Hepatocyte (in vitro differentiated cells): ENCODE measurements at places on chromosomes 3 and 15. TPM values are rescaled to one million over a fixed set of nuclear protein-coding genes. Genes with fewer than 3 reads are reported as not detected.
A peak's percentile ranks its signal among the peaks of the same experiment; 100 is the strongest.

Gene TTLL13
- not detected in 2 replicates for total RNA-seq

DNA sequence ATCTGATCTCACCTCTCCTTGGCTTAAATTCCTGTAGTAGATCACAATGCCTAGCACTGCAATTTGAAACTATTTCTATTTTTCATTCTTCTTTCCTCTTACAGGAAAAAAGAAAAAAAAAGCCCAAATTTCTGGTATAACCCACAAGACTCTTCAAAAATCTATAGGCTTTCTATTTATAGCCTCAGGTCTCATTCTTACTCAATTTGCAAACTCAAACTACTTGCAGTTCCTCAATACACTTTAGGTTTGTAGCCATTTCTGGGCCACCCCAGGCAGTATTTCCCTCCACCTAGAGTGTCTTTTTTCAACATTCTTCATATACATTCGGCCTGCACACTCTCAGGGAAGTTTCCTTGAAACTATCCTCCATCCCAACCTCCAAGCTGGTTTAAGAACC, 169.0 kb downstream of the TBC1D5 start:
- no peak overlapping the region for H3K27ac ChIP-seq
- DNase-seq, result no peak
- H3K4me1 ChIP-seq, result peaks cover 5% of the 10 kb centered on the region
- H3K4me3 ChIP-seq, result no peak overlapping the region

- no peak overlapping the region for H3K27ac ChIP-seq
- no peaks in the 10 kb centered on the region for H3K27me3 ChIP-seq
- DNase-seq, result no peak
- H3K4me3 ChIP-seq, result no peak overlapping the region
Observed at GRCh38 chr3:197183582-197183981, 114.8 kb downstream of the DLG1 start.

GRCh38 chr3:113541519-113541918, 9.2 kb downstream of the SIDT1 start:
- H3K4me1 ChIP-seq, result no peaks in the 10 kb centered on the region
- no peak overlapping the region for H3K27ac ChIP-seq
- no peak for DNase-seq
- H3K36me3 ChIP-seq, result no peaks in the 10 kb centered on the region
- no peaks in the 10 kb centered on the region for H3K27me3 ChIP-seq

GRCh38 chr3:171901615-171902312, 58.6 kb downstream of the TMEM212 start:
- peak overlapping the region; percentile 63 for H3K27ac ChIP-seq
- no peak overlapping the region for H3K4me3 ChIP-seq
- peaks cover 3% of the 10 kb centered on the region for H3K4me1 ChIP-seq
- no peak for DNase-seq
- no peaks in the 10 kb centered on the region for H3K36me3 ChIP-seq

Gene CP
- 22.3 and 26.4 TPM in 2 replicates for total RNA-seq

Gene CHDH
- 30.1 and 62.6 TPM in 2 replicates for total RNA-seq

Gene CYP1A2
- 0.40 TPM in 1 of 2 replicates, not detected in the other for total RNA-seq

DNA sequence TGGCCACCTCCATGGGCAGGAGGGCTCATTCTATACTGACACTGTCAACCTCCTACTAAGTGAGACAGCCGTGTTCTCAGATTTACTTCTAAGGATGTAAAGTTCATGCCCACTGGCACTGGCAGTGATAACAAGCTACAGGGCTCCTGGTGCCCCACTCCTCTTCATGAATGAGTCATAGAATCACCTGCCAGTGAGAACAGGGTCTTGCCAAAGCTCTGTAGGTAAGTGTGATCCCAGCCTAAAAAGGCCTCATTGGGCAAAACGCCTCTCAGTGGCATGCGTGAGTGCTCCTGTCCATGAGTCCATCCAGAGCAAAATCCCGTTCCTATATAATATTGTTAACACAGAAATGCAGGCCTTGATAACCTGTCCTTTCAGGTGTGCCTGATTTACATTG, 17.4 kb downstream of the PXYLP1 start:
- DNase-seq, result no peak
- H3K27me3 ChIP-seq, result no peaks in the 10 kb centered on the region
- H3K36me3 ChIP-seq, result no peaks in the 10 kb centered on the region
- no peaks in the 10 kb centered on the region for H3K4me1 ChIP-seq
- H3K4me3 ChIP-seq, result no peak overlapping the region
- no peak overlapping the region for H3K27ac ChIP-seq

DNA sequence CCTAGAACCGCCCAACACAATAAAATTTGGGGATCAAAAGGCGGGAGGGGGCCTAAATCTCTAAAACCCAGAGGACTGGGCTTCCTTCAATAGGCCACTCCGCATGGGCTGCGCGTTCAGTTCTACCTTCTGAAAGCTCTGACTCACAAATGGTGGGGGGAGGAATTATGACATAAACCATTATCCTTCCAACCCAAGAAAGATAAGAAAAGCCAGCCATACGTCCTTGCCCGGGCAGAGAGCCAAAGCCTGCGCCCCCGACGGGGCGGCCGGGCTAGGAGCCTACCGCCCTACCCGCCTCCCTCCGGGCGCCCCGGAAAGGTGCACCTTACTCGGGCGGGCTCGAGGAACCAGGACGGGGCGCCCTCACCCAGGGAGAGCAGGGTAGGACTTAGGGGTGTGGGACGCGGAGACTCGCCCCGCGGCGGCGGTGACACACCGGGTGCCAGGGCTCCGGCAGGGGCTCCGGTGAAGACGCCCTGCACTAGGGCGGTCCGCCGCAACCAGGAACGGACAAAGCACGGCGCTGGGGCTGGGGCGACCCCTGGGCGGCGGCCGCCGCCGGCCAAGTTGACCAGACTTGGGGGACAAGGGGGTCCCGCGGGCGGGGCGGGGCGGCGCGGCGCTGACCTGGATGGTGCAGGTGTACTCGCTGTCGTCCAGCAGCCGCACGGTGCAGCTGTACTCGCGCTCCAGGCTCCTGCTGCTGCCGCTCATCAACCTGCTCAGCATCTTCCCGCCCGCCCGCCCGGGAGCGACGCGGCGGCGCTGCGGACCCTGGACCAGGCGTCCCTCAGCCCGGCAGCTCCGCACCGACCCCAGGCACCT, 534 bp downstream of the FRMD5 start:
- peaks cover 16% of the 10 kb centered on the region for H3K27me3 ChIP-seq
- H3K27ac ChIP-seq, result peak overlapping the region; percentile 50
- H3K4me1 ChIP-seq, result no peaks in the 10 kb centered on the region

- DNase-seq, result no peak
- no peak overlapping the region for H3K4me3 ChIP-seq
- H3K27me3 ChIP-seq, result no peaks in the 10 kb centered on the region
- H3K4me1 ChIP-seq, result peaks cover 26% of the 10 kb centered on the region
- peak overlapping the region; percentile 39 for H3K27ac ChIP-seq
Observed at GRCh38 chr3:64209866-64210621, 15.2 kb downstream of the PRICKLE2 start.

DNA sequence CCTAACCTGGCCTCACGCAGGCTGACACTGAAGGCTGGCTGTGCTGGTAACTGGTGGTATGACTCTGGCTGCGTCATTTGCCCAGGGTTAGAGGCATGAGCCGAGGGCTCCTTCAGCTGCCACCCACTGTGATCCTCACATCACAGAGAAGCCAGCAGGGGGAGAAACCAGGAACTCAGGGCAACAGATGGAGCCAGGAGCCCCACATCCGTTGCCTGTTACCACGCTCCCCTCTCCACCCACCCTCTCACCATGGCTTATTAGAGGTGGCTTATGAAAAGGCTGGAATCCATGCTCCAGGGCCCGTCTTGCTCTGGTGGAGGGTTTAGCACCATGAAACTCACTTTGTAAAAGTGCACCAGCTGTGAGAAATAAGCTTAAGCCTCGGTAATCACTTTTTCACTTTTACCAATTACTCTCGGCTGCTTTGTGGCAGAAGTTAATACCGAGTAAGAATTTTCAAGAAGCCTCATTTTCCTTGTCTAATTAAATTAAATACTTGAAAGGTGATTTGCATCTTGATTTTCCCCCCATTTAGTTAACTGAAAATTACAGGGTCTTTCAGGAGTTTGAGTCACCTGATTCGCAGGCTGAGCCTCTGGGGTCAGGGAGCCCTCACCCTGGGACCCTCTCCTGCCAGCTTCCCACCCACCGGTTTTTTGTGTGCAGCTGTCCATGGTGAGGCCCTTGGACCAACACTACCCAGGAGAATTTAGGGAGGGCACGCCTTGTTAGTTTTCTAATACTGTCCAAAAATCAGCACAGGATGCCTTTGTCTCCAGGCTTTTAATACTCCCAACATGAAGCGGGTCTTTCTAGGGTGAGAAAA, 60.9 kb downstream of the ASB7 start:
- no peak overlapping the region for H3K4me3 ChIP-seq
- no peaks in the 10 kb centered on the region for H3K36me3 ChIP-seq
- H3K27me3 ChIP-seq, result no peaks in the 10 kb centered on the region
- no peak overlapping the region for H3K27ac ChIP-seq
- DNase-seq, result no peak
- H3K4me1 ChIP-seq, result peaks cover 9% of the 10 kb centered on the region

GRCh38 chr3:73868688-73869315, 244.1 kb upstream of the PDZRN3 start:
- DNase-seq, result peak; percentile 68
- no peak overlapping the region for H3K27ac ChIP-seq
- no peaks in the 10 kb centered on the region for H3K36me3 ChIP-seq
- H3K4me3 ChIP-seq, result no peak overlapping the region

DNA sequence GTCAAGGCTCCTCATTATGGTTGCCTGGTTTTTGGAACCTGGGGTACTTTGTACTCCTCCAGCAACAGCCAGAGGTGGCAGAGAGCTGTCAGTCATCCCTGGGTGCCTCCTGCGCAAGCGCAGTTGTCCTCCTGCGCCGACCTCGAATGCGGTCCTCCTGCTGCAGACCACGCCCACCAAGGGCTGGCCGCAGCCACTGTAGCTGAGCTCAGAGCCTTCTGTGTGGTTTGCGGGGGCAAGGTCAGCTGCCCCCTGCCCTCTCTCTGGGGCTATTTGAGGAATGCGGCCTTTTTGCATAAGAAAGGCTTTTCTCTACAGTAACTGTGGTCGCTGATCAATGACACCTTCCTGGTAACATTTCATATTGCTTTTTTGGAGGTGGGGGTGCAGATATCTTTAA, 131.3 kb upstream of the SNRPN start:
- DNase-seq, result peak; percentile 84
- H3K27me3 ChIP-seq, result no peaks in the 10 kb centered on the region
- no peaks in the 10 kb centered on the region for H3K36me3 ChIP-seq
- no peaks in the 10 kb centered on the region for H3K4me1 ChIP-seq
- peak overlapping the region; percentile 19 for H3K4me3 ChIP-seq

DNA sequence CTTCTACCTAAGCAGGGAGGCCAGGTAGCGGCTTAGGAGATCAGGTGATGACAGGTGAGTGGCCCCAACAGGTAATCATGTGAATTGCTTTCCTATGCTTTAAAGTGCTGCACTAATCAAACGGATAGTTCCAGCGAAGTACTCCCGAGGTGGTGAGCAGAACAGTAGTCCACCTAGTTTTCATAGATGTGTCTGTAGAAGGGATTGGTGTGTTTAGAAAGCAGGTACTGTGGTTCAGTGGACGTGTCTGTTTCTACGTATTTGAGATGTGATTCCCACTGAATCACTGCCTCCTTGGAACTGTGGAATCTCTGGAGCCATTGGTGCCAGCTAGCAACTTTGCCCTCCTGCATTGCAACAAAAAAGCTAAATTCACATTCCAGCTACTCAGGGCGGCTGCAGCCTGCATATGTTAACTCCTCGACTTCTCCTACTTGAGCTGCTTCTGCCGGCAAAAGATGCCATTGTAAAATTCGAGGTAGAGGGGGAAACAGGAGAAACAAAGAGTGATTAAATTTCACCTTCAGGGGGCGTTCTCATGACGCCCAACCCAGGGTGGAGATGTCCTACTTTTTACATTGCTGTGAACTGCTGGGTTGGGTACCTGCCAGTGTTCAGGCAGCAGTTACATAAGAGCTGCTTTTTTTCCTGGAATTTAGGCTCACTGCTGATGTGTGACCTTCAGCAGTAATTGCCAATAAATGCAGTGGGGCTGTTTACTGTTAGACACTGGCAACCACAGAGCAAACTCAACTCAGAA, 227.3 kb downstream of the ITPR1 start:
- no peaks in the 10 kb centered on the region for H3K27me3 ChIP-seq
- peak overlapping the region; percentile 75 for H3K27ac ChIP-seq
- H3K36me3 ChIP-seq, result peaks cover 3% of the 10 kb centered on the region
- no peak overlapping the region for H3K4me3 ChIP-seq
- H3K4me1 ChIP-seq, result peaks cover 34% of the 10 kb centered on the region

- no peak overlapping the region for H3K4me3 ChIP-seq
- no peak overlapping the region for H3K27ac ChIP-seq
- H3K27me3 ChIP-seq, result no peaks in the 10 kb centered on the region
- DNase-seq, result no peak
- no peaks in the 10 kb centered on the region for H3K4me1 ChIP-seq
Observed at GRCh38 chr15:31559786-31560185, 233.2 kb downstream of the KLF13 start.

DNA sequence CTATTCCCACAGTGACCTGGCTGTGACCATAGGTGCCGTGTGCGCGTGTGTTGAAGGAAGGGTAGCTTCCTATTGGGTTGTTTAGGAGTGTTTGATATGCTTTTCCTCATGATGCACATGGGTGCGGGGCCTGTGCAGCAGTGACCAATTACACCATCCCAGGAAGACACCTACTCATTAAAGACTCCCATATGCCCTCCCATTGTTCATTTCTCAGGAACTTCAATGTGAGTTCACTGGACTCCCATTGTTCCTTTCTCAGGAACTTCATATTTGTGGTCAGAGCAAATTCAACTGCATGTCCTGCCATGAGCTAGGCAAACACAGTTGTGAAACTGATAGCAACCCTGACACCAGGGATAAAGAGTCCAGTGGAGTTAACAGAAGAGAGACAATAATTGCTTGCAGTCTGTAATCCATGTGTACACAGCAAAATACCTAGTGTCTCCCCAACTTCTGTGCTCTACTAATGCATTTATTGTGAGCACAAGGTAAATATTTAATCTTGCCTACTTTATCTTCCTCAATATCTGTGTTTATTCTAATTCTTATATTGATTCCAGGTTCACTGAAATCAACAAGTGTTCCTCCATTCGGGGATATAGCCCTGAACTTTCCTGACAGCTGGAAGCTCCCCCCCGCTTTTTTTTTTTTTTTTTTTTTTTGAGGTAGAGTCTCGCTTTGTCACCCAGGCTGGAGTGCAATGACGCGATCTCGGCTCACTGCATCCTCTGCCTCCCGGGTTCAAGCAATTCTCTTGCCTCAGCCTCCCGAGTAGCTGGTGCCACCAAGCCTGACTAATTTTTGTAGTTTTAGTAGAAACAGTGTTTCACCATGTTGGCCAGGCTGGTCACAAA, 57.5 kb upstream of the GCNT3 start:
- H3K4me1 ChIP-seq, result peaks cover 9% of the 10 kb centered on the region
- H3K4me3 ChIP-seq, result no peak overlapping the region
- H3K27ac ChIP-seq, result peak overlapping the region; percentile 63
- no peaks in the 10 kb centered on the region for H3K36me3 ChIP-seq

Gene ST3GAL6
- 15.0 and 16.1 TPM in 2 replicates for total RNA-seq

Gene PPP2R3A
- 20.2 and 22.0 TPM in 2 replicates for total RNA-seq

Gene ALDH1A3
- 11.7 and 20.5 TPM in 2 replicates for total RNA-seq
